Hypothalamus (tissue), 51 donors: ENCODE measurements at places on chromosomes 5 and 9.

DNA sequence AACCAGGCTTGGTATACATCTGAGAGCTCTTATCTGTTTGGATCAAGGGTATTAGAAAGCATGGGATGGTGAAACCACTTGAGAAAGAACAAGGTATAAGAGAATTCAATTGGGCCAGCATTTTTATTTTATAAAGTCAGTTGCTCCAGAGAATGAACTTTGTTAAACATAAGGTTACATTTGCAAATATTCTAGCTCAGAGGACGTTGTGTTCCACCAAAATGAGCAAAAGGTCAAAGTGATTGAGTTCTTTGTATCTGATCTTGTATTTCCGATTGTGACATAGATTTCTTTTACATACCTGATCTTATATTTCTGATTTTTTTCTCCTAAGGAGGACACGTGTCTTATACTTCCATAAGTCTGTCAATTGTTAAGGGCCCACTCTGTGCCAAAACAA, 8.6 kb upstream of the STARD4 start:
- no peak for DNase-seq

DNA sequence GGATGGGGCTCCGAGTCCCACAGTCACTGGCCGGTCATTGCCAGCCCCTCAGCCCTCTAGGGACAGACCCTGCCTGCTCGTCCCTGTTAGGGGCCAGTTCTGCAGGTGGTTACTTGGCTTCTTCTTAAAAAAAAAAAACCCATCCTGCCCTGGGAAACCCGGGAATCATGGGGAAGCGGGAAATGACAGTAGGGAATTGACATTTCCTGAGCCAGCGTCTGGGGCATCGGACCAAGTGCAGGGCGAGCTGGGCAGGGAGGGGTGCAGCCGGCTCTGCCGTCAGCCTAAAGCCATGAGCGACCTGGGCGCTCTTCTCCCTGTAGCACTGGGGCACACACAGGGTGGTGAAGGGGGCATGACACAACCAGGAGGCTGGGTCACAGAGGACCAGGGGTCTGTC, 66.6 kb downstream of the RXRA start:
- no peak for DNase-seq

DNA sequence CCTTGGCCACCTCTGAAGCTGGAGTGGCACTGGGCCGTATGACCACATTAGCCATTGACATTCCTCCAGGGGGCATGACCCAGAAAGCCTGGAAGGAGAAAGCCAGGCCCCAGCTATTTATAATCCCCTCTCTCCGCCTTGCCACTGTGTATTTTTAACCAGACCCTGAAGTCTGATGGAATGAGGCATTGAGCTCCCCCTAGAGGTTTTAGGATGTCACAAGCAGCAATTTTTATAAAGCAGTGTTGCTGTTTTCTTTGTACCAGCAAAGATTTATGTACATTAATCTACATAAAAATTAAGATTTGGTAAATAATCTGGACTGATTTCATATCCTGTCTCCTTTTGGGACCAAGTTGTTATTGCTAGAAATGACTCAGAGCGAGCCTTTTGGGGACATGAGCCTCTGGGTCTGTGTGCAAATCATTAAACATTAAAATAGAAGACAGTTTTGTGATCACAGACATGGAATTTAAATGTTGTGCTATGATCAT, 127.1 kb downstream of the TRIO start:
- no peak for DNase-seq

GRCh38 chr9:121071756-121072421, 2.9 kb upstream of the CNTRL start:
- no peak for DNase-seq

- DNase-seq, result no peak
These were observed 123.7 kb upstream of the NFIB start for GRCh38 chr9:14437354-14438231.

GRCh38 chr9:114894609-114895433, 35.6 kb downstream of the TNFSF8 start:
- DNase-seq, result no peak

DNA sequence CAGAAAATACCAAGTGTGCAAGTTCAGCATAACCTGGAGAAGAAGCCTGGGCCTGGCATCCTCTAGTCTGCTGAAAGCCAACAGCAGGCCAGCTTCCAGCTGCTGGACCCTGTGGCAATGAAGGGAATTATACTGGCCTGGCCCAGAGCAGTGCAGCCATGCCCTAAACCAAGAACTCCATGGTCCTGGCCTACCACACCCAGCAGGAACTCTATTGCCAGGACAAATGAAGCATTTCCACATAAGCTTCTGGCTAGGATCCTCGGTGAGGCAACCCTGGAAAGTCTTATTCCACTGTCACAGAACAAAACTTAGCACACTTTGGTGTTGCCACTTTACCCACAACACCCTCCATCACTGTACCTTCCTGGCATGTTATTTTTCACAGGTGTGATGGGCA, 35.5 kb downstream of the CDK5RAP2 start:
- DNase-seq, result no peak

- DNase-seq, result no peak
These were observed 29.4 kb upstream of the RECK start for GRCh38 chr9:36007316-36007708.

DNA sequence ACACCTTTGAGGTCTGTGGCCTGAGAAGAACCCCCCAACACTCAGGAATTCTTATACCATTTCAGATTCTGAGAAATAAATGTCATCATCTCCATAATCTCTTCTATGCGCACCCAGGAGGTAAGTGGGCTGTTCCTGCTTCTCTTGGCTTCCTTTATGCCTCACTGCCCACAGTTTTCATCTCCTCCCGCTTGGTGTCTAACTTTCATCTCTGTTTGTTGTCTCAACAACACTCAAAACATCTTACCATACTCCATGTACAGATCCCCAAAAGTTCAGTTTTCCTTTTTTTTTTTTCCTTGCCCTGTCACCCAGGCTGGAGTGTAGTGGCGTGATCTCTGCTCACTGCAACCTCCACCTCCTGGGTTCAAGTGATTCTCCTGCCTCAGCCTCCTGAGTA, 170.2 kb upstream of the FREM1 start:
- DNase-seq, result no peak

- DNase-seq, result no peak
These were observed 44.0 kb upstream of the RNU6ATAC start for GRCh38 chr9:134208310-134208841.

- no peak for DNase-seq
These were observed 163.4 kb upstream of the DMAC1 start for GRCh38 chr9:7963026-7963425.

GRCh38 chr9:98085944-98086343, 29.4 kb downstream of the NANS start:
- DNase-seq, result no peak

DNA sequence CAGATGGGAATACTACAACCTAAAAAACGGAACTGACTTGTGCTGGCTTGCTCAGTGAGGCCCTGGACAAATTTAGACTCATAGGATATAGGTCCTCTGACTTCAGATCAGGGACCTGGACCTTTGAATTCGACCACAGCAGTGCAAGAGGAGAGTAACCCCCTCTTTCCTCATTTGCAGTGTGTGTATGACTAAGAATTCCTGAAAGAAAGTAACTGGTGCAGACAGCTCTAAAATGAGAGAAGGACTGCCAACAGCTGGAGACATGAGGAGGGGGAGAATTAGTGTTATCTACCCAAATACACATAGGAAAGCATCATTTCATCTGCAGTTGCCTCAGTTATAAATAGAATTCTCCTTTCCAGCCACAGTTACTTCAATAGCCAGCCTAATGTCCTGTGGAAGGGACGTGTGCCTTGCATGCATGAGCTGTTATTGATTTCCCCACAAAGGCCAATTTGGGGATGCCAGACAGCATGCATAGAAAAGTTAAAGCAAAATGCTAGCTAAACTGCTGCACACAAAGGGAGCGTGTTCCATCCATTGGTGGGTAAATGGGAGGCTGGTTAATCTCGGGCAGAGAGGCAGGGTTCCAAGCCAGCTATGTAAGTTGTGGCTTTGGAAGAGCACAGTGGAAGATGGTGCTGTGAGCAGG, 442.7 kb downstream of the CDK5RAP2 start:
- no peak for DNase-seq

DNA sequence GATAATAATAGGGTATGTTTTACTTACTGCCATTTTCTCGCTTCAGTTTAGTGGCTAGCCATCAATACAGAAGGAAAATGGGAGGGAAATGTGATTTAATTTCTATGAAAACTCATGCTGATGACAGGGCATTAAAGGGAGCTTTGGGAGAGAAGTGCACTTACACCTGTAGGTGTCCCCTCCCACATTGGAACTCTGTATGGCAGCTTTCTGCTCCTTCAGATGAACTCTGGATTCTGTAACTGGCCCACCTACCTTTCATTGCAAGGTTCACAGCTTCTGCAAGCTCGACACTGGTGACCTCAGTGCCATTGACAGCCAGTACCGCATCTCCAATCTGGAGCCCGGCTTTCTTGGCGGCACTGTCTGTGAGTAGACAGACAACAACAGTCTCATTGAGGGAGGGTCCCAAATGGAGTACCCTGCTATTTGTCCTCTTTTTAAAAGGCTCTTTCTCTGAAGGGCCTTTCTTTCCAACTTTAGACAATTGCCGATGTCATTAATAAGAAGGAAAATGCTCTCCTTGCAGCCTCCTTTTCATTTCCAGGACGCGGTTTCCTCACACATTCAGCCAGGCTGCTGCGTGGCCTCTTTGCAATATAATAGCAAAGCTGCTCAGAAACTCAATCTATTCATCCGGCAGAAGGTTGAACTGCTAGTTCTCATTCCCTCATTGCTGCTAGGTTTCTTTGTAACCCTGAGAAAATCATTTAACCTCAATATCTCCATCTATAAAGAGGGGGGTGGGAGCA, 63.6 kb downstream of the NUDT12 start:
- DNase-seq, result no peak

DNA sequence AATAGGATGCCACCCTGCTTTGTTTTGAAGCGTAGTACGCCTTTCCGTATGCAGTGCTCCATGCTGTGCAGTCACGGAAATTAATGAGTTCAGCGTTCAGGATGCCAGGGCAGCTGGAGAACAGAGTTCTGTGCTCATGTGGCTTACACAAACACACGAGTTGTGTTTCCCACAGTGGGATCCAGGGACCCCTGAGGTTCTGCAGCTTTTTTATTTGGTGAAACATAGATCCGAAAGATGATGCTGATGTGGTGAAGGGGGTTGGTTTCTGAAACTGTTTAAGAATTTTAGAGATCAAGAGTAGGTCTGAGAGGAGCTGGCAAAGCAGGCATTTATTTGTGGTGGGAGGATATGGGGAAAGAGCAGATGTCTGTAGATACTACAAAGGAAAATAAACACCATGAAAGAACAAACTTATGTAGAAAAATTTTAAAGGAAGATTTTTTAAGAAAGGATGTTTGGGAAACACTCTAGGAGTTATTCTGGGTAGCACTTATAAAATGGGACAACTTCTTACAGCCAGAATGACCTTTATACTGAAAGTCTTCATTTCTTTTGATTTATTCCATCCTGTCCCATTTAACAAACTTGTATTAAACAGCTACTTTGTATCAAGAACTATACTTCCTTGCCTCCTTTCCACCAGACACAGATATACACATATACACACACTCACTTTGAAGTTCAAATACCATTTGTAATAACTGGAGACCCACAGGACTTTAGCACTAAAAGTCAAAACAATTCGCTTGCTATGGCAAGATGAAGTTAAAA, 52.7 kb downstream of the ITGA1 start:
- no peak for DNase-seq

DNA sequence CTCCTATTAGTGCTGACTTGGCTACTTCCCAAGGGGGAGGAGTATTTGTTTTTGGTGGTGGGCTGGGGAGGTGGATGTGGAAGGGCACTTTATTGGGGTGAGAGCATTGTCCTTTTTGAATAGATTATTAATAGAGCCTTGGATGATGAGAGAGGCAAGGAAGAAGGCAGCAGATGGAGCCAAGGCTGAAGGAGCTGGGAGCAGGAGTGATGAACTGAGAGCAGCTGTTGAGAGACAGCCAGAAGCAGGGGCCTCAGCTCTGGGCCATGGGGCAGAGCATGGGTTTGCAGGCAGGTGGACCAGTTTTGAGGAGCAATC, 29.6 kb downstream of the RGS3 start:
- no peak for DNase-seq
